ENCODE measurements at places on chromosomes 6 and 20.

GRCh38 chr6:91926827-91927226 is 1340.0 kb upstream of the MAP3K7 start:
- DNase-seq, result no peak

GRCh38 chr6:169845426-169846285 is 94.2 kb downstream of the ERMARD start:
- DNase-seq, result no peak

DNA sequence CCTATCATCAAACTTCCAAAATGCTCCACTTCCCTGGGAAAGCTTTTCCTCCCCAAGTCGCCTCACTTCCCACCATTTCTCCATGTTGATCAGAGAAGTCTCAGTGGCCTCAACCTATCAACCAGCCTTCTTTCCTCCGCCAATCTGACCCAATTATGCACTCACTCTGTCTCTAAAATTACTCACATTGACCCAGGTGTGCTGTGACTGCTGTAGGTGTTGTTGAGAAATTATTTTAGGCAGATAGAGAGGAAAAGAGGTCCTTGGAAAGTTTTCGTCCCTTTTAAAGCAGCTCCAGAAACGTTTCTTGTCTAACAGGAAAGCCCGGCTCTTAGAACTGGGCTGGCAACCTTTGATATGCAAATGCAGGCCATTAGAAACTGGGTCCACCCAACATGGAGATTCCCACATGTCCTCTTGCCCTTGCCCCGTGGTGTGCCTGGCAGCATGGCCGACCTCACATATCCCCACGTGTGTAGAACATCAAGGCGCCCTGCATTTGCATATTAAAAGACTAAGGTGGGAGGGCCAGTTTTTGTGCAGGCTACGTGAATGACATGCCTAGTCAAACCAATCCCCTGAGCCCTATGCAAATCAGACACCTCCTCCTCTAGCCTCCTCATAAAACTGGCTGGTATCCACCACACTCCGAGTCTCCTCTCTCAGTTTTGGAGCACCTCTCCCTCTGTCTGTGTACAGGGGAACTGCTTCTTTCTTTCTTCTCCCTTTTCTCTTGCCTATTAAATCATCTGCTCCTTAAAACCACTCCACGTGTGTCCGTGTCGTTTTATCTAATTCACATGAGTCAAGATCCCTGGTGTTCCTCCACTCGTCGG is 12.9 kb downstream of the IPCEF1 start:
- peak; percentile 93 for DNase-seq

GRCh38 chr20:24753130-24753529 is 195.9 kb upstream of the CST7 start:
- DNase-seq, result no peak

DNA sequence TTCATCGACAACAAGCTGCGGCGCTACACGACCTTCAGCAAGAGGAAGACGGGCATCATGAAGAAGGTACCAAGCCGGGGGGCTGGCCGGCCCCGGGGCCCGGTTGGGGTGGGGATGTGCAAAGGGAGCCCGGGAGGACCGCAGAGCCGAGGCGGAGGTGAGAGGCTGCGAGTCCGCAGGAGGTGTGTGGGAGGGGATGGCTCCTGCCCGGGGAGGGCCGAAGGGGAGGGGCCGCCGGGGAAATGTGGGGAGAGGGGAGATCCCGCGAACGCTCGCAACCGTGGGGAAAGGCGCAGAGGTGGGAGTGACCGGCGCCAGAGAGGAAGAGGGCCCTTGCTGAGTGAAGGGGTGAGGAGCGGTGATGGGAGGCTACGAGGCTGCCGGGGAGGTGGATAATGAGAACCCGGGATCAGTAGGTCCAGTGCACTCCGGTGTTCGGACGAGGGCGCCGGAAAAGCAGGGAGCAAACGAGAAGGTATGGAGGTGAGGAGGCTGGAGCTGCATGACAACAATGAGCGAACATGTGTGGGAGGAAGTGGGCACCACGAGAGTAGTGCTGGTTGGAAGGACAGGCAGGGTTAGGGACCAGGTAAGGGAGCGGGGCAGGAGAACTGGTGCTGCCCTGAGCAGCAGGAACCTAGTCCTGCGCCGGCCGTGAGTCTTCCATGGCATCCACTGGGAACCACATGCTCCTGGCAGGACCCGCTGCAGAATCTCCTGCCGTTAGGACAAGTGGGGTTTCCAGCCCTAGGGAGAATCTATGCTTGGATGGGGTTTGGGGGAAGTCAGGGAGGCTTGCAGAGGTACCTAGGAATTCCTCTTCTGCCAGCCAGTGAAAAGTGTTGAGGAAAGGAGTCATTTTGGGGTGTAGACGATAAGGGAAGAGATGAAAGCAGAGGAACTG is 1.3 kb downstream of the SRF start:
- DNase-seq, result peak; percentile 29
